ENCODE measurements at places on chromosomes 7 and 10.

GRCh38 chr10:311901-312665, 176.8 kb downstream of the ZMYND11 start:
- DNase-seq, result no peak

- DNase-seq, result no peak
These were observed 297.6 kb downstream of the ARHGAP12 start for GRCh38 chr10:31630861-31631567.

GRCh38 chr10:75070476-75070875, 41.0 kb upstream of the SAMD8 start:
- DNase-seq, result no peak

DNA sequence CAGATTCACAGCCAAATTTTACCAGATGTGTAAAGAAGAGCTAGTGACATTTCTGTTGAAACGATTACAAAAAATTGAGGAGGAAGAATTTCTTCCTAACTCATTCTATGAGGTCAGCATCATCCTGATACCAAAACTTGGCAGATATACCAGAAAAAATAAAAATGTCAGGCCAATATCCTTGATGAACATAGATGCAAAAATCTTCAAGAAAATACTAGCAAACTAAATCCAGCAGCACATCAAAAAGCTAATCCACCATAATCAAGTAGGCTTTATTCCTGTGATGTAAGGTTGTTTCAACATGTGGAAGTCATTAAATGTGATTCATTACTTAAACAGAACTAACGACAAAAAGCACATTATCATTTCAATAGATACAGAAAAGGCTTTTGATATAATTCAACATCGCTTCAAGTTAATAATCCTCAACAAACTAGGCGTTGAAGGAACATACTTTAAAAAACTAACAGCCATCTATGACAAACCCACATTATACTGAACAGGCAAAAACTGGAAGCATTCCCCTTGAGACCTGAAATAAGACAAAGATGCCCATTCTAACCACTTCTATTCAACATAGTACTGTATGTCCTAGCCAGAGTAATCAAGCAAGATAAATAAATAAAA, 807.7 kb upstream of the ZWINT start:
- no peak for DNase-seq

DNA sequence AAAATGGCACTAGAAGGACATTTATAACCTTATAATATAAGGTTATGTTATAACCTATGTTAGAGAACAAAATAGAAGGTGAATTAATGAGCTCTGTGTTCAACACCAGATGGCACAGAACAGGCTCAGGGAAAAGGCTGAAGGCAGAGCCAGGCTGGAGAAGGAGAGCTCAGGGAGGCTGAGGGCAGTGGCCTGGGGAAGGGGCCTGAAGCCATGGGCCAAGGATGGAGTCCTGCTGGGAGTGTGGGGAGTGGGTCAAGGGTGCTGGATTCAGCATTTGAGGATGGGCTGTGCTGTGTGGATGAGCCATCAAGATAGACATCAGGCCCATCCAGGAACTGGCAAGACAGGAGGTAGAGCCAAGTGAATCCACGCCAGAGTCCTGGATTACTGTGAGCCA, 218.8 kb downstream of the ZNF248 start:
- DNase-seq, result no peak

- DNase-seq, result no peak
These were observed 484 bp downstream of the ZNF438 start for GRCh38 chr10:31031205-31031557.

GRCh38 chr10:100909501-100910263, 3.1 kb upstream of the SLF2 start:
- DNase-seq, result no peak

- no peak for DNase-seq
These were observed 172.6 kb upstream of the BET1 start for GRCh38 chr7:94176694-94177200.

DNA sequence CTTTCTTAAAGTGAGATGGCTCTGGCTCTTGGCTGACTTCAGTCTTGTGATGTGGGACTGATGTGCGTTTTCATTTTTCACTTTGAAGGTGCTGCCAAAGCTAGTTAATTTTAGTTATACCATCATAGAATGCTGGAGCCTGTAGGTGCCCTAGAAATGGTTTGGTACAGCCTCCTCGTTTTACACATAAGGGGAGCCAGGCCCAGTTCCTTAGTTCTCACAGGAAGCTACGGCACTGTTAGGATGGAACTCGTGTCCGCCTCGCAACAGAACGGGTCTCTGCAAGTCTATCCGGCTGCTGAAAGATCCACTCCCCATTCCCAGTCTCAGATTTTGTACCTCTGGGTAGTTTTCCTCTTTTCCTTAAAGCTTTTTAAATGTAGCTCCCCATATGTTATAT, 173.2 kb upstream of the PRPS1L1 start:
- no peak for DNase-seq

DNA sequence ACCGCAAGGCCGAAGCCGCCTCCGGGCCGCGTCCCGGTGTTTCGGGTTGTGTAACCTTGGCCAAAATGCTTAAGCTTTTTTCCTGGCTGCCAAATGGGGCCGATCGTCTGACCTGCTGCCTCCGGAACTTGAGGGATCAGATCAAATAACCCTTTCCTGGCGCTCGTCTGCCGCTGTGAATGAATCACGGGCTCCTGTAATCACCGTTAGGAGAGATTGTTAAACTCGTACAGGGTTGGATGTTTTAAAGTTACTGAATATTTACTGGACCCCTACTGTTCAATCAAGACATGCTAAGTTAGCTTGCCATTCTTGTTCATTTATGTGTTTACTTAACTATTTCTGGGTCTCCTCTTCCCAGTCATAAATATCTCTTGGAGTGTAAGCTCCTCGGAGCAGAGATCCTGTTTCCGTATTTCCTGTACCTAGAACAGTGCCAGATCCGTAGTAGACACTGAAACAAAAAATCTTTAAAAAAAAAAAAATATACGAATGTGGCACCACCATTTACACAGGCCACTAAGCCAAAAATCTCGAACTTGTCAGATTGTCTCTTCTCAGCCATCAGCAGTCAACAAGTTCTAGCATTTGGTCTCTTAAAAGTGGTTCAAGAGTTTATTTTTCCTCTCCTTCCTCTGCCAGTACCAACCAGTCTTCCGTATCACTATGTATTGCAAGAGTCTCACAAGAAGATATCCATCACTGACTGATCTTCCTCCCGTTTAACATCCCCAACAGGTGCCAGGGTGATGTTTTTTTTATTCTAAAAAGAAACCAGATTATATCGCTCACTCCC, 650 bp upstream of the TM9SF3 start:
- DNase-seq, result no peak

DNA sequence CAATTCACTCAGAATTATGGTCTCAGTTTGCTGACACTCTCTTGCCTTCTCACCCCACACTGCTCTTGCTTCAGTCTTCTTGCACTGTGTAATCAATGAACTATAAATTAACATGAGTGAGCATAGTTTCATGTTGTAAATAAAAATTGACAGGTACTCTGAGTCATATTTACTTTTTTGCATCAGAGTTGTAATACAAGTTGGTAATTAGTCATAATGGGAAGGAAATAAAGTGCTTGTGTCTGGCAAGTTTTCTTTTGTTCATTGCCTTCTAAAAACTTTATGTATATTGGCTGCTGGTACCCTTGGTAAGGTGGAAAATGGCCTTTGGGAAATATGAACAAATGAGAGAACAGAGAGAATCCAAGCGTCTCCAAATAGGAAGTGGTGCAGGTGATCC, 169.3 kb upstream of the MAGI2 start:
- DNase-seq, result no peak

GRCh38 chr7:116984511-116984910, 31.2 kb downstream of the ST7 start:
- no peak for DNase-seq

GRCh38 chr7:131010029-131010716, 276.2 kb upstream of the KLF14 start:
- DNase-seq, result no peak

- no peak for DNase-seq
These were observed 4.7 kb upstream of the NRCAM start for GRCh38 chr7:108460964-108461363.

- no peak for DNase-seq
These were observed 244.7 kb downstream of the KIF20B start for GRCh38 chr10:89946106-89946505.

DNA sequence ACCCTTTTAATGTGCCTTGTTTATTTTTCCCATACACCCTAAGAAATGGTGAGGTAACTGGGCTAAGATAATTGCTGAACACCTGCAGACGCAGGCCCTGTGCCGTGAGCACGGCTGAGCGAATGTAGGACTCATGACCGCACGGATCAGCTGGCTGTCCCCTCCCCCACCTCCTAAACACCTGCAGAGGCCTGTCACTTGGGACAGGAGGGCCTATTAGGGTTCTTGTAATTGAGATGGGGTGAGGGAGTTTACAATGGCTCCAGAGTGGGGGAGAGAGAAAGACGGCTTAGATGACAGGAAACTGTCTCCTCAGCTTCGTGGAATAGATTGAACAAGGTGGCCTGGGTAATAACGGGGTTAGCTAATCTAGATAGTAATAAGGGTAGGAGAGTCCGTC, 291.7 kb upstream of the HABP2 start:
- no peak for DNase-seq

DNA sequence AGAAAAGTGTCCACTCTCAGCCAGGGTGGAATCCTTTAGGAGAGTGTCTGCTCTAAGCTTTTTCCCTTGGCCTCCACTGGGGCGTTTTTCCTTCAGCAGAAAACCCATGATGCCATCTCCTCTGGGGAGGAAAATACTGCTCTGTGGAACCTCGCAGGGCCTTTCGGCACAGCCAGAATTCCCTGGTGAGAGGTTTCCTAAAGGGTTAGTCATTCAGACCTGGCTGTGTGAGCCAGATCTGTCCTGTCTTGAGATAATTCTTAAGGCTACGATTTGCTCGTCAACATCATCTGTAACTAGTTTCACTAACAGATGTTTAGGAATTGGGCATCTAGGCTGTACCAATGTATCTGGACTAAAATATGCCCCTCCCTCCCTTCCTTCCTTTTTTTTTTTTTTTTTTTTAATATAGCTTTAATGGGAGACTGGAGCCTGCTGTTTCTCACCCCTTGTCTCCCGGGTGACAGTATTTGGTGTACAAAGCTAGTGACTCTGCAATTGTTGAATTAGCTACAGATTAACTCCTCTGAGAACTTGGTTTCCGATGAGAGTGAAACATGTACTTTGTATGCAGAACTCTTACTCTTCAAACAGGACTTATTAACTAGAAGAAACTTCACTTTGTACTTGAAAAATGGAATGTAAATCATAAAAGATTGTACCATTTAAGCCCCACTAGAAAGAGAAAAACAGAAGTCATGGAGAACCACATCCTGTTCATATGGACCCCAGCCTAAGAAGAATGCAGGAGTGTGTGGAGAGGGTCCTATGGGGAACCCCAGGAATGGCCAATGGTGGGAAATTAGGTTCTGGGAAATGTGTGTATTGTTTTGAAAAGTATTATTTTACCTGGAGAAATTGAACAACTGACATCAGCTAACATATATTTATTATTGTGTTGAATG, 230.9 kb downstream of the CAMK1D start:
- no peak for DNase-seq

GRCh38 chr10:89637113-89637512, 7.9 kb downstream of the PANK1 start:
- no peak for DNase-seq

DNA sequence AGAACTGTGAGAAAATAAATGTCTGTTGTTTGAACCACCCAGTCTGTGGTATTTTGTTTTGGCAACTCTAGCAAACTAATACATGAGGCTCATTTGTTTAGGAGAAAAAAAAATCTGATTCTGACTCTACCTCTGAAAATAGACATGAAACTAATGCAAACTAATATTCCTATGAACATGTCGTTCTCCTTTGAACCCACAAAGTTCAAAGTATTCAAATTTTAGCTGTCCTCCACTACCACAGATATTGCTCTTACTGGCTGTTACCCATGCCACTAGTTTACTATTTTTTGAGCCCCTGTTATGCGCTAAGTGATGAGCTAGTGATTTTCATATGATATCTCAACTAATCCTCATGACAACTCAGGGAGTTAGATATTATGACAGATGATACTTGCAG, 58.8 kb upstream of the ZNF804B start:
- DNase-seq, result no peak

DNA sequence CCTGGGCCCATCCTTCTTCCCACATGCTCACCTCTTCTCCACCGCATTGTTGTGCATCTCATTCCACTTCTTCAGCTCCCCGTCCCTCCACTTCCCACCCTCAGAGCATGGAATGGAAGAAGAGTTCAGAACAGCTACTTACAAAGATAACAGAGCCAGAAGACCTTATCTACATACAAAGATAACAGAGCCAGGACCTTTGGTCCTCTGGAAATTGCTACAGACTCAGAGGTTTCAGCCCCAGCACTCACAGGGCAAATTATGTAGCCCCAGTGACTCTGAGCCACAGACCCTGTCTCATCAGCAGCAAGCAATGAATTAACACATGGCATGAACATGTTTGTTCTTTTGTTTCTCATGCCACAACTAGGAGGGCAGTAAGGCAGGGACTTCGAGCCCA, 28.7 kb upstream of the SLC29A3 start:
- no peak for DNase-seq

GRCh38 chr10:105262666-105263065, 621.6 kb downstream of the SORCS3 start:
- no peak for DNase-seq

GRCh38 chr7:142811154-142811737, 40.5 kb downstream of the PRSS2 start:
- no peak for DNase-seq

DNA sequence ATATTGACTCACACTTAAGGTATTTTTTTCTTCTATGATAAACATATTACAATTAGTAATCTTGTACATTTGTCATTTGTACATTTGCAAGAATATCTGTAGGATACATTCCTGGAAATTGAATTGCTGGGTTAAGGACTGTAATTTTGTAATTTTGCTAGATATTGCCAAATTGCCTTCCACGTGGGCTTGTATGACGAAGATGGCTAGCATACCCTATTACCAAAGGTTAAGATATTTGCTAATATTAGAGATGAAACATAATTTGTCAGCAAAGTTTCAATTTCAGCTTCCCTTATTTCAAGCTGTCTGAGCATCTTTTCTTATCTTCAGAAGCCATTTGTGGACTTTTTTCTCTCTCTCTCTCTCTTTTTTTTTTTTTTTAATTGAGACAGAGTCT, 1.0 kb upstream of the LYZL2 start:
- DNase-seq, result no peak

GRCh38 chr10:97412891-97413304, 11.8 kb upstream of the RRP12 start:
- no peak for DNase-seq

Measured in ecto neural progenitor cell (in vitro differentiated cells).